ENCODE measurements at places on chromosomes 7 and 10.

GRCh38 chr10:103877861-103878260 is 22.5 kb upstream of the SH3PXD2A start:
- DNase-seq = no peak

DNA sequence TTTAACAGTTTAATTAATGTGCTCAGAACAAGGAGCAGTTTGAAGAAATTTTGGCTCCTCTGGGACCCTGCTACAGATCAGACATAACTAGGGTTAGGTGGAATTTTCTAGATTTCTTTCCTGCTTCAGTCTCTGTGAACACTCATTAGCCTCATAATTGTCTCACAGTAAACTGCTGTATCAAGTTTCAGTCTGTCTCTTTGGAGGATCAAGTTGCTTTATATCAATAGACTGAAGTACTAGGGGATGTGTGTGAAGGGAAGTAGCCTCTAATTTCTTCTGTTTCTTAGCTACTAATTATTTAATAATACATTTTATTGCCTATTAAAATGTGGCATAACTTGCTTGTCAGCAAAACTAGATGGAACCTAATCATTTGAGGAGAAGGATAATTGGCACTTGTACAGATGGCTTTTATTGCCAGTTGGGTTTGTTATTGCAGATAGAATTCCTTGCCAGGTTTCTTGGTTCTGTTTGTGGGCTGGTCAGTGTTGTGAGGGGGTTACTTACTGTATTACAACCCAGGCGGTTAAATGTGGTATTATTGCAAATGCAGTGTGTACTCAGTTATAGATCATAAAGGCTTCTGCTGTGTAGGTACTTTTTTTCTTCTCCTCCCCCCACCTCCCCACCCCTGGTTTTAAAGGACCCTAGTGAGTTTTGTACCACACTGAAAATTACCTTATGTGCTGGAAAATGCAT is 758.0 kb downstream of the AUTS2 start:
- no peak for DNase-seq

- no peak for DNase-seq
Measured at GRCh38 chr10:119198438-119198837, 8.9 kb upstream of the GRK5 start.

DNA sequence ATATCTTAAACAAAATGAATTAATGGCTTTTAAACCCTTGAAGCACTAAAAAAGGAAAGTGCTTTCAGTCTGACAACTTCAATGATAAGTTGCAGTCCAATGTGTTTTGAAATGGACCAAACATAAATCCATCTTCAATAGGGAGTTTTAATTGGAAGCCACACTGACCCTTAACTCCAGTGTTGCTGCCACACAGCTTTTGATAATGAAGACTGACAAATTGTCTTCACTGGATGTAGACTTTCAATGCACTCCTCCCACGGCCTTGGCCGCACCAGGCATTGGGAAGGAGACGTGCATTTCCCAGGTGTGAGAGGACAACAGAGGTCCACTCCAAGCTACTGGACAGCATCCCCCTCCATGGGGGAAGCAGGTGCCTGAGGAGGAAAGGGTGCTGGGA is 159.0 kb upstream of the NRP1 start:
- DNase-seq = no peak

GRCh38 chr7:35530124-35531109 is 164.5 kb downstream of the HERPUD2 start:
- no peak for DNase-seq

DNA sequence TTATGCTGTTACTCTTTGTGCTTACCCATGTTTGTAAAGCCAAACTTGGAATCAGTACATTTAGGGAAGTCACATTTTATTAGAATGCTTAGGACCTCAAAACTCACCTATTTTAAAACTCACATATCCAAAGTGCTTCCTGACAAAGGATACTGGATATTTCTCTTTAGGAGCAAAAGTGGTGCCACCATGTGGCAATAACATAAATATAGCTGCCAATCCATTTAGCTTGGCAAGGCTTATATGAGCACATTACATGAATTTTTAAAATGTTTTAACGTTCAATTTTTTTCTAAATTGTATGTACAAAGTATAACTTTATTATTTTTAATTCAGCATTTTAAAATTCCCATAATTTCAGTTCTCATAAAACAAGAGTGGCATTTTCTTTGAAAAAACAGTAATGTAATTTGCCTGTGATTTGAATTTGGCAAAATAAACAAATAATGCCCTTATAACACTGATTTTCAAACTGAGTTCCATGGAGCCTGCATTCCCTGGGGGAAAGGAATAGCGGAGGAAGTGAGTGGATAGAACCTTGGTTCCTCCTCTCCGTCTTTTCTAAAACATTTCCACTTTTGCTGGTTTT is 75.4 kb downstream of the HDAC9 start:
- no peak for DNase-seq

DNA sequence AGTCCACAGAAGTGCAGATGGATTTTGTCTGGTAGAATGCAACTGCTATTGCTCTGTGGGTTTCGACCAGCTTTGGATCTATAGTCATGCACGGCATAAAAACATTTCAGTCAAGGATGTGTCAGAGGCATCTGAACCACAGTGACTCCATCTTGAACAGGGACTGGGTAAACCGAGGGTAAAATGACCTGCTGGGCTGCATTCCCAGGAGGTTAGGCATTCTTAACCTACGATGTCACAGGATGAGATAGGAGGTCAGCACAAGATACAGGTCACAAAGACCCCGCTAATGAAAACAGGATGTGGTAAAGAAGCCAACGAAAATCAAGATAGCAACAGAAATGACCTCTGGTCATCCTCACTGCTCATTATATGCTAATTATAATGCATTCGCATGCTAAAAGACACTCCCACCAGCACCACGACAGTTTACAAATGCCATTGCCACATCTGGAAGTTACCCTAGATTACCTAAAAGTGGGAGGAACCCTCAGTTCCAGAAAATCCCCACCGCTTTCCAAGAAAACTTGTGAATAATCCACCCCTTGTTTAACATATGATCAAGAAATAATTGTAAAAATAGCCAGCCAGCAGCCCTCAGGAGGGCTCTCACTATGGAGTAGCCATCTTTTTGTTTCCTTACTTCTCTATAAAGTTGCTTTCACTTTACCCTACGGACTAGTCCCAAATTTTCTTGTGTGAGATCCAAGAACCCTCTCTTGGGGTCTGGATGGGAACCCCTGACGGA is 50.7 kb upstream of the CPXM2 start:
- no peak for DNase-seq

DNA sequence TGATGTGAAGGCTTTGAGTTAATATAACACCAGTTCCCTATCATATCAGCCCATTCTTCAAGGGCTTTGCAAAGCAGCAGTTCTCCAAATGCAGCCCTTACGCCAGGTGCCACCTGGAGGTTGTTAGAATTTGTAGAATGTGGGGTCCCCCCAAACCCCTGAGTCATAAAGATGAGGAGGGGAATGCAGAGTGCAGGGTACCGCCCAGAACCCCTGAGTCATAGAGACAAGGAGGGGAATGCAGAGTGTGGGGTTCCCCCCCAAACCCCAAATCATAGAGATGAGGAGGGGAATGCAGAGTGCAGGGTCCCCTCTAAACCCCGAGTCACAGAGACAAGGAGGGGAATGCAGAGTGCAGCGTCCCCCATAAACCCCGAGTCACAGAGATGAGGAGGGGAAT is 605.8 kb downstream of the PTPRN2 start:
- DNase-seq = no peak

GRCh38 chr10:43076876-43077420 is at the start of gene RET:
RET (plus strand) TSS chr10:43077069; CDS start chr10:43077259, 190 bp downstream.
- DNase-seq = no peak

DNA sequence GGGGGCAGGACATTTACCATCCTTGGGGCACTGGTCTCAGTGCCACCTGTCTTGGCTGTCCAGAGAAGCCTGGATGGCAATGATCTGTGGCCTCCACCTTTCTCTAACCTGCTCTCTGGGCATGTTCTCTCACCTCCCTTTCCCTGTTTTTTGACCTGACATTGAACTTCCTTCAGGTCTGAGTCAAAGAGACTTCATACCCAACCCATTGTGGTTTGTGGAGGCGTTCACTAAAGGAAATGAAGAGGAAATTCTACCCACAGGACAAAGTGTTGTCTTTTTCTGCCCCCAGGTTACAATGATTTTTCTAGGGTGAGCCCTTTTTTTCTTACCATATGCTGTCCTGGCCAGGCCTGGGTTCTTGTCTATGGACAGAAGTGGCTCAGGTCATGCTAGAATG is 76.6 kb downstream of the CYP26A1 start:
- DNase-seq = no peak

- DNase-seq = no peak
Measured at GRCh38 chr7:104367926-104368325, 39.5 kb downstream of the LHFPL3 start.

Measured in activated CD4-positive, alpha-beta T cell treated with anti-CD3 and anti-CD28 coated beads for 1 hour (primary cell).